ENCODE measurements at places on chromosomes 2 and 18.

DNA sequence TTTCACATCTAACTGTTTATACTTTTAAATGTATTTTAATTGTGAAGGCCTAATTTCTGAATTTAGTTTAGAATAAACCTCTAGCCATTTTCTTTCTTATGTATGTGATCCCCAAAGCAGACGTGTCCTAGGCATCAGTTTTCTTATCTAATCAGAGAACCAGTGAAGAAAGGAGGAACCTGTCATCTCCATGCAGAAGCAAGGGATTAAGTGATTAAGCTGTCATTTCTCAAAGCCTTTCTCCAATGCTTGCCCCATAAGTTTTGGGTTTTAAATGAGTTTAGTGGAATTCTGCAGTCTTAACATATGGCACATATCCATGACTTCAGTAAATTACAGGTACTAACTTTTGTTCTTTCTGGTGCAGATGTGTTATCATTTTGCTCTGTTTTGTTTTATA, 190.4 kb downstream of the PLCL1 start:
- no peak for DNase-seq

DNA sequence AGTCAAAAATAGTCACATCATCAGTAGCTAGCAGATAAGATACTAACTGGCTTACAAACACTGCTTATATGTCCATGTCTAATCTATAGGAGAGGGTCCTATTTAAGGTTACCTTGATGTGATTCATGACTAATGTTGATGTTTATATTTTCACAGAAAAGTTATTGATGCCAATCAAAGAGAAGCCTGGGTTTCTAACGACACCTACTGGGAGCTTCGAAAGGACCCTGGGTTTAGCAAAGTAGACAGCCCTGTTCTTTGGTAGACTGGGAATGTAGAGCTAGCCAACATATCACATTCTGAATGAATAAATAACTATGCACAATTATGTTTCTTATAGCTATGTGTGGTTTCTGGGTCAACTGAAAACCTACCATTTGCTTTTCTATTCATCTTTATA, 55.7 kb downstream of the PRKRA start:
- no peak for DNase-seq

- no peak for DNase-seq
Measured at GRCh38 chr2:224751996-224752698, 36.0 kb upstream of the CCDC195 start.

DNA sequence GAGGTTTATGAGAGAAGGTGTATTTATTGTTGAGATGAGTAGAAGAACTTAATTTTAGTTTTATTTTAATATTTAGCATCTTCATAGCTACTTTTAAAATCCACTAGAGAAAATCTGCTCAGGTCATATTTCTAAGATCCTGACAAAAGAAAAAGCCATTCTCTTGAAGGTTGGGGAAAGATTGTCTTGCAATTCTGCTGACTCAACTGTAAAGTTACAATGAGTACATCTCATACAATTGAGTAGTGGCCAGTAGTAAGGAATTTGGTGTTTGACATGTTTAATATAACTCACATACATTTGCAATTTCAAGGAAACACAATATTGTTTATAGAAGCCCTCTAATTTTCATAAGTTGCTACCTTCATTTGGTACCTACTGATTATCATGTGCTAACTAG, 344.5 kb downstream of the LRRTM1 start:
- DNase-seq: no peak

DNA sequence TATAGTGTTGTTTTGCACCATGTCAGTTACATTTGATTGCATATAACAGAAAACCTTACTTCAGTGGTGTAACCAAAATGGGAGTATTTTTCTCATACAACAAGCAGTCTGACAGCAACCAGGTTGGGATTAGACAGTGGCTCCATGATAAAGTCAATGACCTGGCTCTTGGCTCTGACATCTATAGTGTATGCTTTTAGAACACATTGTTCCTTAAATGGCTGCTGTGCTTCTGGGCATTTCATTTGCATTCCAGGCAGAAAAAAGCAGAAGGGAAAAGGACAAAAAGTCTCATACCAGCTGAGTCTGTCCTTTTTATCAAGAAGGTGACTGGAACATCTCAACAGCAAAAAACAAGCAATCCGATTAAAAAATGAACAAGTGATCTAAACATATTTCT, 10.2 kb downstream of the MERTK start:
- DNase-seq: no peak

DNA sequence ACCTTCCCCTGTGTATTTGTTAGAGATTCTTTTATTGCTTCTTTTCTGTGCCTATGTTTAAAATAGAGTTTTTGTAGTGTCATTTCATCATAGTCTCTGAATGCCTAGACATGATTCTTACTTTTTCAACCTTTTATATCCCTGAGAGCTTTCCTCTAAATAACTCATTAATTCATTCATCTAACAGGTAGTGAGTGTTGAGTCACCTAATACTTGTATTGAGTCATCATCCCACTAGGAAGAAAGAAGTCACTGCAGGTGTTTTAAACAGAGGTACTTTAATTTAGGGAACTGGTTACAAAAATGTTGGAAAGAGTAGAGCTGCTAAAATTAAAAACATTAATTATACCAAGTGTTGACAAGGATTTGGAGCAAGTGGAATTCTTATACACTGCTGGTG, 18.5 kb upstream of the NMS start:
- no peak for DNase-seq

- no peak for DNase-seq
Measured at GRCh38 chr2:187574969-187575750, 20.9 kb upstream of the TFPI start.

GRCh38 chr2:121565389-121566250, 34.9 kb downstream of the RNU4ATAC start:
- DNase-seq: no peak

DNA sequence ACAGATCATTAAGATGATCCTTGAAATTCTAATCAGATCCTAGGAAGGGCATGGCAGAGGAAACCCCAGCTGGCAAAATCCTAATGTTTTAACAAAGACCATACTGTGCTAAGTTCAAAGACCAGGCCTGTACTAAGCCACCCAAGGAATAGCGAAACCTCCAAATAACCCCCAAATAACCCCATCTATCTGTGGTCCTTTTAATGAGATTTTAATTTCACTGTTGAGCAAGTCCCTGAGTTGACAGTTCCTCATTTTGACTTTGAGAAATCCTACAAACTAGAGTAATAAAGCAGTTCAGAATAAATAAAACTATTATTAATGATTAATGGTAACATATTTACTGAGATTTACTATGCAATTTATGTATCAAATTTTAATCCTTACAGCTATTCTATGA, 259.8 kb downstream of the STK39 start:
- DNase-seq: no peak

GRCh38 chr2:119010336-119010735, 68.3 kb downstream of the MARCO start:
- no peak for DNase-seq

DNA sequence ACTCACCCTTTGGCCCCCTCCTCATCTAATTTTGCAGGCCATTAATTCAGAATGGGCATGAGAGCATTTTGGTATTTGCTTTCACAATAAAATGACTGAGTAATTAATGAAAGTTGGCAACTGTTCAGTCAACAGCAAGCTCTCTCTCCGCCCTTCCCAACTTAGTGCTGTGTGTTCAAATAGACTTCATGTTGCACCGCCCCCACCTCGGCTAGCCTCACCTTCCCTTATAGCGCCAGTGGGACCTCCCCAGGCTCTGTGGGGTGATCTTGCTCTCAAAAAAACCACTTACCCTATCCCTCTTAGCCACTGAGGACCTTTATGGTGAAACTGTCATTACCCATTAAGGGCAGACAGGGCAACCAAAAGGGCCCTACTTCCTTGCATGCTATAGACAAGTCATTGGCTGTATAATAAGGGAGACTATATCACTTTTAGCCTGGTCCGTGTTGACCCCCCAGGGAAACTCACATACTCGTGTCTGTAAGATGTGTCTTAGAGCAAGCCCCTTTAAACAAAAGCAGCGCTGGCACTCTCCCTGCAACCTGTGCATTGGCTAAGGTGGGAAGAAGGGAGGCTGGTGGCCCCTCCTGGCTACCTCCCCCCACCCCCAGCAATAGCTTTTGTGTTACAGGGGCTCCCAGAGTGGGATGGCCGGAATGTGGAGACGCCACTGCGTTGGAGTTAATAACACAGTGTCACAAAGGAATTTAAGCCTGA, 15.2 kb downstream of the EN1 start:
- DNase-seq: no peak

- DNase-seq: no peak
Measured at GRCh38 chr2:190315273-190315672, 4.4 kb downstream of the HIBCH start.

DNA sequence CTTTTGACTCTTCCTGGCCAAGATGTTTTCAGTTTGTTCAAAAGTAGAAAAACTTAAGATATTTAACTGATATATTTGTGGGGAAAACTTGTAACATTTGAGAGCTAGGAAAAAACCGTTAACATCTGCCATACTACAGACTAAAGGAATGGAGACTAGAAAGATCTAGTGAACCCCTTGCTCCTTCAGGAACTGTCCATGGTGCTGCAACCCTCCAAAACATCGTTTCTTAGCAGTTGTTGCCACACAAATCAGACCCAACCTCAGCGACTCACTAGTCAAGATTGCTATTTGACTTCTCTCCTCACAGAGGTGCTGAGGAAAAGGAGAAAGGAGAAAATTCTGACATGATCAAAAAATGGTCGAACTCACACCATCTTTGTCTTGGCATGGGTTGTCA, 393.8 kb upstream of the LYPD1 start:
- peak; percentile 80 for DNase-seq

- no peak for DNase-seq
Measured at GRCh38 chr2:202133200-202133908, 60.3 kb downstream of the KIAA2012 start.

DNA sequence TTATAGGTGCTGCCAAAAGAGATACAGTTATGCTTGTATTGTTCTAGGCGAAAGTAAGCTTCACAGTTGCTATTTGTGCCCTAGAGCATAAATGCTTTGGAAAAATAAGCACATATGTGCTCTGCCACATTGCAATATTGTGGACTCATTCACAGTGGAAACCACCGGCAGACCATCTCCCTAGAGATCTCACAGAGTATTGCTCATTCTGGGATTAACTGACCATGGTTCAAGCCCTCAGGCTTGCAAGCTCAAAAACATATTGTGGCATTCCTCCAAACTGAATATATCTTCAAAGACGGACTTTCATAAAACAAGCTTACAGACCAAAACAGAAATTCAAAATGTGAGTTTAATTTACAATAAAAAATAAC, 158.2 kb upstream of the CCDC150 start:
- no peak for DNase-seq

GRCh38 chr2:23330214-23330613, 54.8 kb upstream of the KLHL29 start:
- peak; percentile 24 for DNase-seq

GRCh38 chr2:54845514-54845913, 122.1 kb downstream of the EML6 start:
- DNase-seq: no peak

DNA sequence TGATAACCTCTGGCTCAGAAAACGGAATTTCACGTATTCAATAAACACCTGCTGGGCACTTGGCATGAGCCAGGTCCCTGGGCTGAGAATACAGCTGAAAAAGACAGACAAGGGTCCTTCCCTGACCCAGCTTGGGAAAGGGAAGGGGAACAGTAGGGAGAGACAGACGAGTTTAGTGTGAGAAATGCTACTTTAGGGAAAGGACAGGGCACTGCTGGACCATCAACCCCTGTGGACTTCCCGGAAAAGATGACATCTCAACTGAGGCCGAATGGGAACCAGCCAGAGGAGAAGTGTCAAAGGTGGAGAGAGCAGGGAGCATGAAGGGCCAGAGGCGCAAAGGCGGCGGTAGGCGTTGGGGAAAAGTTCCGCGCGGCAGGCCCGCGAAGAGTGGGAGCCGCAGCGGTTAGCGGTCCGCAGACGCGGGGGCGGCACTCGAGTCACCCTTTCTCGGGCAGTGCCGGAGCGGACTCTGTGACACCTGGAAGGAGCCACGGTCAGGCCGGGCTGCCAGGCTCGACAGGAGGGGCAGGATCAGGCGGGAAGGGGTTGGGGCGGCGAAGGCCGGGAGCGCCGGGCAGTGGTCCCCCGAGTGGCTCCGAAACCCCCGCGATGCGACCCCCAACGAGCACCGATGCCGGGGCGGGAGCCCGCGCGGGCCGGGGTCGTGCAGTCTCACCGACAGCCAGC, 519 bp downstream of the TEX261 start:
- DNase-seq: no peak

GRCh38 chr2:54295911-54296310, 39.9 kb upstream of the TSPYL6 start:
- peak; percentile 57 for DNase-seq

DNA sequence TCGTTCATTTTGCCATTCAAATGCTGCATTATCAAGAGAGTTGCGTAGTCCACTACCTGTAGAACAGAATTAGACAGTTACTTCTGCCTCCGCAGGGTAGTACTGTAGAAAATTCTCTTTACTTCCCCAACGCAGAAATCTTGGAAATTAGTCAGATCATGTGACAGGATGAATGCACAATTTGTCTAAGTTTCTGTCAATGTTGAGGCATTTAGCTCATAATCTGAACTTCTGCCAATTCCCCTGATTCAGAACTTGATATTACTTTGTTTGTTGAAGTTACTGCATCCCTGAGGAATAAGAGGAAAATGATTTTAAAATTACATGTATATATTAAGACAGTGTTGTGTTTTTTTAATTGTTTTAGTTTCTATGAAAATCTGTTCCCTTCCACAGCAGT, 83.4 kb downstream of the TTC27 start:
- no peak for DNase-seq

- DNase-seq: no peak
Measured at GRCh38 chr2:128558441-128558840, 239.8 kb upstream of the HS6ST1 start.

- DNase-seq: peak; percentile 49
Measured at GRCh38 chr2:26652361-26653041, 11.3 kb upstream of the CIB4 start.

DNA sequence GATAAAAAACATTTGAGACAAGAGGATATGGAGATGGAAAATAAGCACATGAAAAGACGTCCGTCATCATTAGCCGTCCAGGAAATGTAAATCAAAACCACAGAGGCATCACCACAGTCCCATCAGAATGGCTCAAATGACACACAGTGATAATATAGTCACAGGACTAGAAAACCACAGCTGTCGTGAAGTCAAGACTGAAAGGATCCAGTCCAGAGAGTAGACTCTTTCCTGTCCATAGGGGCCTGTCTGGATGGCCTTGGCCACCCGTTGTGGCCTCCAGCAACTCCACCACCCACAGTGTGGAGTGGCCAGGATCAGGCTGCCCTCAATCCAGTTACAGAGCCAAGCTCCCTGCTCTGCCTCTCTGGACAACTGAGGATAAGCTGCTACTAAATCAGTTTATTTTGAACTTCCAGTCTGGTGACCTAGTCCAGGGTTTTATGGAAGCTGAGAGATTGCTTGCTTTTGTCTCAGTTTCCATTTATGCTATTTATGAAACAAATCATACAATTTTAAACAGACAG, 60.4 kb downstream of the RHOB start:
- no peak for DNase-seq

DNA sequence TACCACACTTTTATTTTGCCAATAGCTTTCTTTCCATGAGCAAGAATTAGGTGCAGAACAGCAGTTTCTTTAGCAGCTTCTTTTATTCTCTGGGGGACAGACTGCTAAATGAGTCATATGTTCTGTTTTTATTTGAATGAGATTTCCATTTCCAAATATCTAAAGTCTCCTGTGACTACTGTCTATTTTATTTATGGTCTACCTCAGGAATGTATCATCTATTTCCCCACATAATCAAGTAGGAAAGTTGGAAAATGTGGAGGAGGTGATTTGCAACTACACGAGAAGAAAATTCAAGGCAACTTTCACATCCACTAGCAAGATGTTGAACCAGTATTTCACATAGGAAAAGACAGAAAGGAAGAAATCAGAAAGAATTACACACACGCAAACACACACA, 139.9 kb upstream of the MEX3C start:
- DNase-seq: no peak
